ENCODE measurements at places on chromosomes 7 and 10.

- no peak for DNase-seq
Observed at GRCh38 chr10:128211064-128211504, 84.9 kb upstream of the MKI67 start.

- DNase-seq = no peak
Observed at GRCh38 chr7:147411096-147411495, 1179.5 kb upstream of the C7orf33 start.

DNA sequence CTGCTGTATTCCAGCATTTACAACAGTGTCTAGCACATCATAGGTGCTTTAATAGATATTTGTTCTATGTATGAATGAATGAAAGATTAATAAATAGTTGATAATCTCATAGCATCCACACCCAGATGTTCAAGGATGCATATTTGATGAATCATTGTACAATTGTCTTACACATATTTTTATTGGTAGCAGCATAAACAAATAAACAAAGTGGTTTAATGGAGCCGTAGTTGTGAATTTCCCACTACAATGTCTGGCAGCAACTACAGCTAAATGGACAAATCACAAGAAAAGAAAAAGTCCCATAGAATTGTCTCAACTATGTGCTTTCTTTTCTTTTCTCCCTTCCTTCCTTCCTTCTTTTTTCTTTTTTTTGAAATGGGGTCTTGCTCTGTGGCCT is 150.8 kb downstream of the NRP1 start:
- DNase-seq = no peak

GRCh38 chr10:33612551-33612950 is 278.1 kb upstream of the NRP1 start:
- DNase-seq = no peak

GRCh38 chr7:135964274-135964673 is 12.9 kb downstream of the MTPN start:
- no peak for DNase-seq

DNA sequence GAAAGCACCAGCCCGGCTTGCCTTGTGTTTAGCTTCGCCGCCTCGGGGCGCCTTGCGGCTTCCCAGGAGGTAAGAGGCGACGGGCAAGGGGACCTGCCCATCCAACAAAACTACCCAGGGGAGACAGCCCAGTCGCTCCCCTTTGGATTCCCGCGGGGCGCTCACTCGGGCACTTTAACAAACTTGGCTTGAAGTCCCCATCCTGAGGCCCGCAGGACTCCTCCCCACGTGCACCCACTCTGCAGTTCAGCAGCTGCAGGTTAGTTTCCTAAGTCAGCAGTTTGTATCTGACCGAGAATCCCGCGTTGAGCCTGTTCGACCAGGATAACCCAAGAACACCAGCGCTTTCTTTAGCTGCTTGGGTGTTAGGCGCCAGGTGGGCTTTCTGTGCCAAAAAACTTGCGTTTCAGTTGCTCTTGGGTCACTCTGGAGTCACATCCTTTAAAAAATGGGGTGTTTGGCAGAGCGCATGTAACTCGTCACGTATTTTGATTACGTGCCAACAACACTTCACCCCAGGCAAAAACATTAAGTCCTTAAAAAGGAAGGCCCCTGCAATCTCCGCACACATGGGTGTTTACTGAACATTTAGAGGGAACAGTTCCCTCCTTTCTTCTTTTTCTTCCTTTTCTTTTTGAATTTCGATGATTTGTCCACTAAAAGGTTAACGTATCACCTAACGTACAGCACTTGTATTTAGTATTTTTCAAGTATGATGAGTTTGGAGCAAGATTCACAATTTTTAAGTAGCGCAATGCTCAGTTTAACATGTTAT is 876 bp downstream of the DNAH11 start:
- peak; percentile 68 for DNase-seq

DNA sequence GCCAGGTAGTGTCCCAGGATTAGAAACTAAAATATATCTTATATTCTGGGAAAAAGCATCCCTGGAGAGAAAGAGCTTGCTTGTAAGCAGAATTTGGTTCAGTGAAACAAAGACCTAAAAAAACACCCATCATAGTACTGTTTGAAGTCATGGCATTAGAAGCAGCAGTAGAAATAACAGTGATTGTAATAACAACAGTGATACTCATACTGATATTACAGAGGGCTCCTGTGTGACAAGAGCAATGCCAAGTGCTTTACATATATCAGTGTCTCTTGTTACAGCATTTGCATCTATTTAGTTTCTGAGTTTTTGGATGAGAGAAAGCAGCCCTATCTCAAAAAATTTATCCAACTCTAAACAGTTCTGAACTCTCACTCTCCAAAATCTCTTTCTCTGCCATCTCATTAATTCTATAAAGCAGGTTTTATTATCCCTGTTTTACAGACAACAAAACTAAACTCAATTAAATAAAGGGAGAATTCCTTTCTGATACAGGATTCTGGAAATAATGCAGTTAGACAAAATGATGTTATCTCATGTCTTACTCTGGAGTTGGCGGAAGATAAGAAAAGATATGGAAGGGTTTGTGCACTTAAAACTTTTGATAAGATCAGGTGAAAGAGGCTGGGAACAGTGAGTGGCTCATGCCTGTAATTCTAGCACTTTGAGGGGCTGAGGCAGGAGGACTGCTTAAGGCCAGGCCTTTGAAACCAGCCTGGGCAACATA is 146.5 kb upstream of the AOAH start:
- DNase-seq = no peak

GRCh38 chr7:45592230-45592991 is 18.2 kb downstream of the ADCY1 start:
- DNase-seq = no peak

Data from kidney (tissue), 22 donors.